AG04449 (cell line): ENCODE measurements at places on chromosomes 5 and 9.
A peak's percentile ranks its signal among the peaks of the same experiment; 100 is the strongest.

DNA sequence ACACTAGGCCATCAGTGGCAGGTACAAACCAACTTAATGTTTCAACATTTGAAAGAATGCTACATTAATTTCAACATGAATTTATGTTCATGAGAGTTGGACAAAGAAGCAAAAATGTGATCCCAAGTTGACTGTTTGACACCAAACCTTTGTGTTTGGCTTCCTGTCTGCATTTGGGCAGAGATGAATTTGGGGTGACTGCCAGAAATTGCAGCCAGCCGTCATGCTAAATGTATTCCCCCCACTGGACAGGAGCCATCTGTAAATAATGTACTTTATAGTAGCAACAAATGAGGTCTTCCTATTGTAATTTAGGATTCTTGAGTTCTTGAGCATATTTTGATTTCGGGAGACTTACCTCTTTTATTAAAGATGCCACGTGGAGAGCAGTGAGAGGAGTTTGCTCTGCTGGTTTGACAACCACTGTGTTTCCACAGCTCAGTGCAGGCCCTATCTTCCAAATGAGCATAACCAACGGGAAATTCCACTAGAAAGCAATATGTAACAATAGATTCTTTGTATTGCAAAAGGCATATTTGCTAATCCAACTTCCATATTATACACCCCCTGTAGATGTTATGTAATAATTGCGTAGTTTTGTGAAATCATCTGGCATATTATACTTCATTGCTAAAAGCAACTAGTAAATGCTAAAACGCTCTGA is 27.6 kb downstream of the ALDH1A1 start:
- no peak for DNase-seq

- DNase-seq = peak; percentile 12
Observed at GRCh38 chr5:93789173-93790067, 48.0 kb upstream of the POU5F2 start.

DNA sequence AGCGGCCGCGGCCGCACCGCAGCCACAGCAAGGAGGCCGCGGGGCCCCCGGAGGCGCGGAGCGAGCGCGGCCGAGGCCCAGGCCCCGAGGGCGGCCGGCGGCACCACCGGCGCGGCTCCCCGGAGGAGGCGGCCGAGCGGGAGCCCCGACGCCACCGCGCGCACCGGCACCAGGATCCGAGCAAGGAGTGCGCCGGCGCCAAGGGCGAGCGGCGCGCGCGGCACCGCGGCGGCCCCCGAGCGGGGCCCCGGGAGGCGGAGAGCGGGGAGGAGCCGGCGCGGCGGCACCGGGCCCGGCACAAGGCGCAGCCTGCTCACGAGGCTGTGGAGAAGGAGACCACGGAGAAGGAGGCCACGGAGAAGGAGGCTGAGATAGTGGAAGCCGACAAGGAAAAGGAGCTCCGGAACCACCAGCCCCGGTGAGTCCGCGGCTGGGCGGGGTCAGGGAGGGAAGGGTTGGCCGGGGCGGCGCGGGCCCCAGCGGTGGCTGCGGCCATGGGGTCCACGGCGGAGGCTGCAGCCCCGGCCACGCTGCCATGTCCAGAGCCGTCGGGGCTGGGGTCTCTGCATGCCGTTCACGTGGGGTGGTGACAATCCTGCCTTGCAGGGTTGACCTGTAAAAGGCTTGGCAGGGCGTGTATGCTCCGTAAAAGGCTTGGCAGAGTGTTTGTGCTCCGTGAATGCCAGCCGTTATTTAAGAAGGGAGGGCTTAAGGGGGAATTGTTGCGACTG is 146.0 kb downstream of the CACNA1B start:
- no peak for DNase-seq

- DNase-seq = peak; percentile 14
Observed at GRCh38 chr5:16489322-16489791, 23.8 kb upstream of the ZNF622 start.

GRCh38 chr9:17134396-17135294 is at the start of gene CNTLN:
TSS of gene CNTLN (plus strand) at chr9:17135040. CDS start at chr9:17135066, 26 bp downstream.
- DNase-seq = peak; percentile 24

DNA sequence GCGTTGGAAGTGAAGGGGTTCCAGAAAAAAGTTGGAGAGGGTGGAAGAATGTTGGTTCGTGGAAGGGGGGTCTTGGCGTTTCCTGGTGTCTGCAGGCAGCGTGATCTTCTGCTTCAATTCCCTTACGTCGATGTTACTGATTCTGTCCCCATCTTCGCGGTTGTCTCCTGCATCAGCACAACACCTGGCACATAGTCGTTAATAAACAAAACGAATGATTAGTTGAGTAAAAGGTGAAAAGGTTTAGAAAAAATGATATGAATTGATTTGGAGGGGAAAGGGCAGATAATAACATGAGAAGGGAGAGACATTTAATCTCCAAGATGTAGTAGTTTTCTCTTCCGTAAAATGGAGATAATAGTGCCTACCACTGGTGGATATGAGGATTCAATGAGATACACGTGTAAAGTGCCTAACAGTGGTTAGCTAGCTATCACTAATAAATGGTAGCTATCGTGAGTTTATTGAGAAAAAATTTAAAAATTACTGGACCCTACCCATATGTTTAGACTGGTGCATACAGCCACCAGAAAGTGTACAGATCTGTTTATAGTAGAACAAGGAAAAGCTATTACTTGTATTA is 556 bp downstream of the MTREX start:
- no peak for DNase-seq

DNA sequence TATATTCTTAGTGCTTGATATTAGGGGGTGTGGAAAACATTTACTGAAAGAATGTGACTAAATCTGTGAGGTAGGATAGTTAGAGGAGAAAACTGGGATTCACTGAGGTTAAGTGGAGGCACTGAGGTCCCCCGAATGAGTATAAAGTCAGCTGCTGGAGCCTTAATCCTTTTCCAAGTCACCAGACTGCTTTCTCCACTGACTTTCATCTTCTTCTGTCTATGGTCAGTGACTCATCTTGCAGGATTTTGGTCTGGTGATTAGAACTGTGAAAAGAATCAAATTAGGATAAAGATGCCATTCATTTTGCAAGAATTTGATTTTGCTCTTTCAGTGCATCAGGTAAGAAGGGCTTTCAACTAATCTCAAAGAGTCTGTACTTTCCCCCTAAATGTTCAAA is 89.3 kb upstream of the ALDH1A1 start:
- DNase-seq = no peak

DNA sequence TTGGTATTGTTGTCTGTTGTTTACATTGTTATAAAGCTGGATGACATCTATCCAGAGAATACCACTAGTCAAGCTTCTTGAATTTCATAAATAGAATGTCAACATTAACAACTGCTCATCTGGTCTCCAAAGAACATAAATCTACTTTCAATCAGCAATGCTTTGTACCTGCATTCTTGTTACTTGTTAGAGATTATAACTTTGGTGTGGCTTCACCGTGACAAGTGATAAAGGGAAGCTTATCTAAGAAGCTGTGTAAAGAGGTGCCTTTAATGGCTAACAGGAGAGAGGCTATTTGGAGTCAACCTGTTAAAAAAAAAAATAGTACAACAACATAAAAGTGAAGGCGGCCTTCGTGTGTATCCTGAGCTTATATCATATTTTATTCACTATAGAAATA is 41.8 kb downstream of the MUSK start:
- no peak for DNase-seq

DNA sequence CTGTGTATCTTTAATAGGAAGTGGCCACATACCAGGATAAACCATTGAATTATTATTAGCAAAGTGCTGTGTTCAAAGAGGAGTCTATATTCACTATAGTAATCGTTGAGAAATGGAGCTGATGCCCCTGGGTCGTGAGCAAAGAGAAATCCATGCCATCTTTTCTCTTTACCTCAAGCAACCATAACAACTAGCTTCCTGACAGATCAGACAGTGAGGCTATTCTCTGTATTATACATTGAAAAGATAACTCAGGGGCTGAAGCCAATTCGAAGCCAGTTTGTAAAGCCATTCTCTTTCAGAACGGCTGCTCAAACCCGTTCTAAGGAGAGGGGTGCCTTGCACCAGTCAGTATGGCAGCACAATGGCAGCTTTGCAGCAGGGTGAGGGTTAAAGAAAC is 680.6 kb downstream of the SEMA5A start:
- no peak for DNase-seq

DNA sequence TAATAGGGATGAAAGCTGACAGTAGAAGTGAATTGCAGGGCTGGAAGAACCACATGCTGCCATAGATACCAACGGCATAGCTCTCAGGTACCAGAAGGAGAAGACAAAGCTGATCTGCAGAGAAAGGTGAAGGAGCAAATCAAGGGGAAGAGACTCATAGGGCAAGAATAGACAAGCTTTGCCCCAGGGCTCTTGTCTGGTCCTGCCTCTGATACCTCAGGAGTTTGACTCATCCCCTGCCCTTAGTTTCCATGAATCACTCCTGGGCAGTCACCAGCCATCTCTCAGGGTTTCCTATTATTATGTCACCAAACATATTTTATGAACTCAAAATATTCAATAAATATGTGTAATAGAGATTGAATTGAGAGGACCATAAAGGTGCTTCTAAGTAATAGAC is 800.9 kb downstream of the DNAH5 start:
- DNase-seq = no peak

GRCh38 chr9:31372799-31373587 is 1011.5 kb upstream of the ACO1 start:
- no peak for DNase-seq

- DNase-seq = peak; percentile 5
Observed at GRCh38 chr9:133792721-133793470, 54.7 kb upstream of the SARDH start.

DNA sequence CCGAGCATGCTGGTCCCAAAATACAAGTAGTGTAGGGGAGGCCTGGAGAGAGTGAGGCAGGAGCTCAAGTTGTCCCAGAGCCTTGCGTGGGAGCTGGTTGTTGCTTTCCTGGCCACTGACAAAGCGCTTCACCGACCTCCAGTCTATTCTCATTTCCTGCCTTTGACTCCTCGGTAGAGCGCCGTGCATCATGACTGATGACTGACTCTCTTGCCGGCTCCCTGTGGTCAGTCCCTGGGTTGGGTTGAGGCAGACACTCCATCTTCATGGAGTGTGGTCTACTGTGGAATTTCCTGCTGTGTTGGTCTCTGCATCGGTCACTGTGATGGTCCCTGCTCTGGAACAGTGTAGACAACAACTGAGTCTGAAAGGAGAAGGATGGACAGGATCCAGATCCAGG is 175.1 kb upstream of the S1PR3 start:
- DNase-seq = no peak

- no peak for DNase-seq
Observed at GRCh38 chr5:143619040-143619439, 192.9 kb upstream of the HMHB1 start.

DNA sequence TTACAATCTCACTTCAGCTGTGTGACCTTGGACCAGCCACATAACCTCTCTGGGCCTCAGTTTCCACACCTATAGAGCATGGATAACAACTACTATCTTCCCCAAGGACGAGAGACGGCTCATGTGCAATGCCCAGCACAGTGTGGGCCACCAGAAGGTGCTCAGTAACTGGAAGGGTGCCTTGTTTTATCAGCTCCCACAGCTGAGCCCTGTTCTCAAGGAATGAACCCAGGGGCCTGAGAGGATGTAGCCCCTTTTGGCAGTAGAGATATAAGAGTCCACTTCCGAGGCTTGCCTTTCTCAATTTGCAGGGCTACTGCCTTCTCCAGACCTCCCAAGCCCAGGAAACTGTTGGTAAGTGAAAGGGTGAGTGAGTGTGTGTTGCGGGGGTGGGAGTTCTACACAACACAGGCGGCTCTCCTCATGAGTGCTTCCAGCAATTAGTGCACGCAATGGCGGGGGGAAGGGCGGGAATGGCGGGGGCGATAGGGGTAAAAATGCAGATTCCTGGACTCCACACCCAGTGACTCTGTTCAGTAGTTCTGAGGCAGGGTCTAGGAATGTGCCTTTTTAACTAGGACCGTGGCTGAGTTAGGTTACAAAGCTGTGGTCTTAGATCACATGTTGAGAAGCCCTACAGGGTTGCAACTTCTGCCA is 185.1 kb downstream of the FSTL4 start:
- DNase-seq = no peak

DNA sequence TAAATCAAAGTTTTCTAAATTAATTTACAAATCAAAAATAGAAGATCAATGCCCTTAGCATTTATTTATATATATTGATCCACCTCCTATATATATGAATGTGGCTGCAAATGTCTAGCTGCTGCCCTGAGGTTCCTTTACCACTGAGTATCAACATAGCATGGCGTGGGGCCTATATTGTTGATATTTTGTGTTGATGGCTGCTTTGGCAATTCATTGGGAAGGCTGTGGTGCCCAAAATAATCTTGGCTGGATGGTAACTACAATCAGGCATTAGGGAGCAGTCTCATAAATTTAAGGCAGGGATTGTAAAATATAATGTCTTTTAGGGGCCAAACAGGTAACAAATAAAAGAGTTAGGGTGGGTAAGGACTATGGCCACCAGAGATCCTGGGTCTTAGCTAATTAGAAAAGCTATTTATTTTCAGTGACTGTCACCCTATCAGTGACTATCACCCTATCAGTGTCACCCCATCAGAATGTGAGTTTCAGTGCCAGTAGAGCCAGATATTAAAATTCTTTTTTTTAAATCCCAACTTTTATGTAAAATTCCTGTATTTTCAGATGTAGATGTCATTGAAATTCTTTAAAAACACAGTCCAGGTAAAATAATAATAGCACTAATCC is 190.7 kb upstream of the PCSK5 start:
- DNase-seq = no peak

DNA sequence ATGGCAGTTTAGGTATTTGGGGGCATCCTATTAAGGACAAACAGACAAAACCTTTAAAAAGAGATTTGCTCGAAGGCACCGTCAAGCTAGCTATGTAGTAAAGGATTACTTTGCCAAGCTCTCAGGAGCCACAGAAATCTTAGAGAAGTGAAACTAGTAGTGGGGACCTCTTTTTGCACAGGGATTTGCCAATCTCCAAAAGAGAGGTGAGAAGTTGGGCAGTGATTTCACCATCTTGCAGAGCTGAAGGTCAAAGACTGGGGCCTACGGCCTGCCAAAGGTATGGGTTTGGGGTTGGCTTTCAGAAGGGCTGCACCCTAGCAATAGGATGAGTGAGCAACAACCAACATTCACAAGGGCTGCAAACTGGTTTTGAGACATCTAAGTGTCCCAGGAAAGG is 1.6 kb upstream of the FCN1 start:
- no peak for DNase-seq

GRCh38 chr5:178204935-178205748 is 809 bp downstream of the HNRNPAB start:
- DNase-seq = no peak

DNA sequence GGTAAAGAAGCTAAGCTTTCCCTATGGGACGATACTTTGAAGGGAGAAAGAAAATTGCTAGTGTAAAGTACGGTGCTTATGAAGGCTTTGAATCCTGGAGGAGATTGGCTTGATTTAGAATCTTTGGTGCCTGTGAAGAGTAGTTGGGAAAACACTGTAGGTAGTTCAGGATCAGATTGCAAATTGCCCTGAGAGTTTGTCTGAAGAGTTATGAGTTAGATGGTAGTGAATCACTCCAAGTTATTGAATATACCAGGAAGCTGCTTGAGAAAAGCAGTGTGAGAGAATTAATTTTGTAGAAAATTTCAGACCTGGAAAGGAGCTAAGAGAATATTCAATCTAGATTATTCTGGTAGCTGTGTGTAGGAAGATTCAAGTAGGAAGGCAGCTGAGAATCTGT is 11.5 kb downstream of the MAN2A1 start:
- DNase-seq = no peak

- no peak for DNase-seq
Observed at GRCh38 chr9:135037521-135038250, 49.8 kb upstream of the OLFM1 start.

GRCh38 chr9:118686959-118687358 is 682.3 kb downstream of the BRINP1 start:
- no peak for DNase-seq

GRCh38 chr9:110078604-110079003 is 129.4 kb downstream of the C9orf152 start:
- DNase-seq = no peak

- no peak for DNase-seq
Observed at GRCh38 chr5:142814122-142814521, 43.9 kb downstream of the ARHGAP26 start.
